ENCODE measurements at places on chromosomes 2 and 18.
A peak's percentile ranks its signal among the peaks of the same experiment; 100 is the strongest.

DNA sequence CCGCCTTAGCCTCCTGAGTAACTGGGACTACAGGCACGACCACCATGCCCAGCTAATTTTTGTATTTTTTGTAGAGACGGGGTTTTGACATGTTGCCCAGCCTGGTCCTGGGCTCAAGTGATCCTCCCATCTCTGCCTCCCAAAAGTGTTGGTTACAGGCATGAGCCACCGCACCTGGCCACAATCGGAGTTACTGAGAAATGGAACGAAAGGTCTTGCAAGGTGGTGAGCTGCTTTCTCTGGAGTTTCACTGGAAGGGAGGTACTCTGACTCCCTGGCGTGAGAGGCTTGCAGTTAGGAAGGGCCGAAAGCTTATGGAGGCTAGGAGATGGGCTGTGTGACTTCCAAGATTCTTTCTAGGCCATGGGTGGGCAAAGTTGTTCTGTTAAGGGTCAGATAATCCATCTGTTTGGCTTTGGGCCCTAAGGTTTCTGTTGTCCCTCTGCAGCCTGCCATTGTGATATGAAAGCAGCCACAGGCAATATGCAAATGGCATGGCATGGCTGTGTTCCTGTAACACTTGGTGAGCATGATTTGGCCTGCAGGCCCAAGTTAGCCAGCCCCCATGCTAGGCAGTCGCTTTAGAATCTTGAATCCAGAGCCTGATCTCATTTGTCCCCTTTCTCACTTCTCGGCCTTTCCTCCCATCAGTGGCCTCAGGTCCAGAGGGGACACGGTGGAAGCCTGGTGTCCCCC is 7.9 kb downstream of the EFHD1 start:
- DNase-seq, result no peak

DNA sequence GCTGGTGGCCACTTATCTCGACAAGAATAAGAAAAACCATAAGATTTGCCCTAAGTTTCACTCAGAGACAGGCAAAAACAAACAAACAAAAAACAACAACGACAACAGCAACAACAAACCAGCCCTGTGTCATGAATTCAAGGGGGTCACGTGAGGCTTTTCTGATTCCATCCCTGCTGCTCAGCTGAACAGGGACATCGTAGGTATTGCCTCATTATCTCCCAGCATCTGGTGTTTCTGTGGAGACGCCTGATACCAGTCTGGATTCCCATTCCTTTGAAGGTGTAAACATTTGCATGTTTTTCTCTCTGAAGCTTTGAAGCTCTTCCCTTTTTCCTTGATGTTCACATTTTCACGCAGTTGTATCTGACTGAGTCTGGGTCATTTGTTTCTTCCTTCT is 117.4 kb downstream of the KCNF1 start:
- DNase-seq, result no peak

- DNase-seq, result no peak
These were observed 872 bp downstream of the RDH14 start for GRCh38 chr2:18559531-18560030.

DNA sequence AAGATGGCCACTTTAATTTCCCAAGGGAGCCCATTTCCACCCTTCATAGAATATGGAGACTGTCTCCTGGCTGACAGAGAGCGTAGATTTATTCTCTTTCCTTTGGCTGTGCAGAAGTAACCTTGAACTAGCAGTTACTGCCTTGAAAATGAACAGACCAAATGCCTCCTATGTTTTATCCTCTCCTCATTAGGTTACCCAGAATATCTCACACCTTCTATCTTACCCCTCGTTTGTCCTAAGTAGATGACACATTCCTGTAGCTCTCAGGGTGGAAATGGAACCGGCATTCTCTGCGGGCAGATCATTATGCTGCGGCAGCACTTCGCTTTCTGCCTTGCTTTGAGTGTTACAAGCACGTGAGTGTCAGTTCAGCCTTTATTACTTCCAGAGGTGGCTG is 336.5 kb downstream of the DCDC2C start:
- no peak for DNase-seq

GRCh38 chr2:232385660-232386489 is 7.3 kb downstream of the ALPP start:
- peak; percentile 75 for DNase-seq

DNA sequence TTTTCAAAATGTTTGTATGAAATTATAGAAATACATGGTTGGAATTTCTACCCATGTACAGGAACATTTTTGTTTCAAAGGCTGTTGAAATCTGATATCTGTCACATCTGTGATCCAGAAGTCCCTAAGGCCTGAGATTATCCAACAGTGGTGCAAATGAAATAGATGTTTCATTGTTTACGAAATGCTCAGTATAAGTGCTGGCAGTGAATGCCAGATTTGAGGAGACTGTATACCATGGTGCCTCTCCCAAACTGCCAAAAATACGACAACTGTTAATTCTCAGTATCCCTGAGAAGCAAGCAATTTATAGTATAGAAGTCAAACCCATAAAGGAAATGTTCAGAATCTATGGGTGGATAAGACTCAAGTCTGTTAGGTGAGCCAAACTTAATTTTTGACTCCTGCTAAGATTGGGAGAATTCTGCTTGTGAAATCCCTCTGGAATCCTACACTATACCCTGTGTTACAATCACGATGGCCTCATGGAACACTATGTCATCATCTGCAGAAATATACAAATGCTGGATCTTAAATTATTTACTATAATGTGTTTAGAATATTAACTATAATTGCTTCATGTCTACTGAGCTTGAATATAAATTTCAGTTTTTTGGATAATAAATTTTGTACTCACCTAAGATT is 71.2 kb upstream of the DOCK10 start:
- no peak for DNase-seq

GRCh38 chr2:126972279-126972626 is 73.6 kb downstream of the TEX51 start:
- no peak for DNase-seq

DNA sequence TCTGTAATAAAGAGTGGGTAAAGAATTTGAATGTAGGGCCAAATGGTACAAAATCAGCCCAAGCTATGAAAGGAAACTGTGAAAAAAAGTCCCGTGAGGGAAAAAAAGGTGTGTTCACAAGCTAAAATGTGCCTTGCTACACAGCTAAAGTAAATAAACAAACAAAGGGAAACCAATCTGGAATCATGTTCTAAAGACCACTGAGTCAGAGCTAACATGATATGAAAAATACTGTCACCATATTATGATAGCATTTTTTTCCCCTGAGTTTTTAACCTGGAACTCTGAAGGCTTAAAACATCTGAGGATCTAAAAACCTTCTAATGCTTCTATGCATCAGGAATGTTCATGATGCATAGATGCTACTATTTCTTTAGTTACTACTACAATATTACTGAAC is 58.8 kb downstream of the SCN1A start:
- DNase-seq, result peak; percentile 23

DNA sequence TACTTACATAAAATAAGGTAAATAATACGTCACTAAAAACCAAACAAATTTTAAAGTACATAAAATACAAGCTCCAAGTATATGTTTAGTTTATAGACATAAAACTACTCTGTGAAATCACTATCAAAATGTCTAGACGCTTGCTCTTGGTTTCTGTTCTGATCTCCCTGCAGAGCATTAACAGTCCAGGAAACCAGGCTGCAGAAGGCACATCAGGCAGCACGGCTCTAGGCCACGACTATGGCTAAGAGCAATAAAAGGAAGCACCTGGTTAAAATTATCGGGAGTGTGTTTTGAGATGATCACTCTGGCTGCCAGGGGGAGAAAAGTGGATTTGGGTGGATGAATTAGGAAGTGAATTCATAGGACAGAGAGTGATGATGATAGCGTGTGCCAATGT is 196.0 kb upstream of the SPHKAP start:
- DNase-seq, result peak; percentile 3

DNA sequence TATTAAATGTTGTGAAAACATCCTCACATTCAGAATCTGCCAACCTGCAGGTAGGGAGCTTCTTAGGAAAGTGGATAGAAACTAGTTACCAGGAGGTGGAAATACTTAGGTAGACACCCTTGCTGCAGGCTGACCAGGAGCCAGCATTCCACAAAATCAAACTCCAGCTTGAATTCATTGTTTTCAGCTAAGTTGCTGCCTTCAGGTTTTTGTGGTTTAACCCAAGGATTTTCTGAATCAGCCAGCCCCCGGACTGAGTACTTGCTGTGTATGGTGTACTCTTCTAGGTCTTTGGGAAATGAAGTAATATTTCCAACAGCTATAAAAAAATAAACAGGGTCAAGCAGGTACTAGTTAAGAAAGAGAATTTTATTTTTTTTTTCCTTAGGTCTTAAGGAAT is 192.1 kb upstream of the CHST9 start:
- peak; percentile 27 for DNase-seq

- DNase-seq, result no peak
These were observed 2.7 kb upstream of the NMI start for GRCh38 chr2:151292141-151292540.

- peak; percentile 63 for DNase-seq
These were observed 70.6 kb upstream of the PSMD14 start for GRCh38 chr2:161237392-161238264.

- no peak for DNase-seq
These were observed 48.6 kb downstream of the ETAA1 start for GRCh38 chr2:67445652-67446268.

GRCh38 chr2:164438490-164439205 is 182.6 kb downstream of the GRB14 start:
- no peak for DNase-seq

GRCh38 chr2:160406591-160407392 is 86.8 kb downstream of the RBMS1 start:
- DNase-seq, result peak; percentile 78

- no peak for DNase-seq
These were observed 203.3 kb upstream of the SMAD2 start for GRCh38 chr18:48133671-48134251.

DNA sequence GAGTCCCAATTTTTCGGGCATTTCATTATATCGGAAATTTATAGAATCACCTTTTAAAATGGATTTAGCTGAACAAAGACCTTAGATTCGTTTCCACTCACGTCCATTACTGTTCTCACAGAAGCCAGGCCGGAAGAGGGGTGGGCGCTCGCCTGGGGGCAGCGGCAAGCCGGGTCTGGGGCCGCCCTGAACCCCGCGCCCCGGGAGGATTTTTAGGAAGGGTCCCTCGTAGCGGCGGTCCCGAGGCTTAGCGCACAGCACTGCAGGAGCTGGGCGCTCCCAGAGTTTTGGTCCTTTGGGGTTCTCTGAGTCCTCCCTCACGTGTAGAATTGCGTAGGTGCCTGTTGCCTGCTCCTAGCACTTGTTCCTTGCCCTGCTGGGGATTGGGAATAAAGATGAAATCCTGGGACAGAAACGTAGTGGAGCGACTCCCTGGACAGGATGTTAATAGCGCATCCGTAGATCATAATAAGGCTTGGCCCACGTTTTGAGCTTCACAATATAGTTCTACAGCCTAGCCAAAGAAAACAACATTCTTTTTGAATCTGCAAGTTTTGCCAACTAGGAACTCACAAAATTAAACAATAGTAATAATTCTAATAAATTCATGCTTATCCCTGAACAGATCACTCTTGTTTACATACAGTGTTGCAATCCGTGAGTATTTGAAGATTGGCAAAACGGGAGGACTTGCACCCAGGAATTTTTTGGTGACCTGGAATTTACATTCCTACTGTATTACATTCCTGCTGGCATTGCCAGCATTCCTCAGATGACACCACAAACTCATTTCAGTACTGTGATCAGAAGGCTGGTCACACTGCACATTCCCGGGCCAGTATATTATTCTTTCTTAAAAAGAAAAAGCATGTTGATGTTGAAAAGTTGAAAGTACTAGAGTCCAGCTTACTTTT is 875 bp downstream of the C18orf63 start:
- peak; percentile 69 for DNase-seq

- no peak for DNase-seq
These were observed 239.9 kb downstream of the ZNF516 start for GRCh38 chr18:76255070-76255683.

DNA sequence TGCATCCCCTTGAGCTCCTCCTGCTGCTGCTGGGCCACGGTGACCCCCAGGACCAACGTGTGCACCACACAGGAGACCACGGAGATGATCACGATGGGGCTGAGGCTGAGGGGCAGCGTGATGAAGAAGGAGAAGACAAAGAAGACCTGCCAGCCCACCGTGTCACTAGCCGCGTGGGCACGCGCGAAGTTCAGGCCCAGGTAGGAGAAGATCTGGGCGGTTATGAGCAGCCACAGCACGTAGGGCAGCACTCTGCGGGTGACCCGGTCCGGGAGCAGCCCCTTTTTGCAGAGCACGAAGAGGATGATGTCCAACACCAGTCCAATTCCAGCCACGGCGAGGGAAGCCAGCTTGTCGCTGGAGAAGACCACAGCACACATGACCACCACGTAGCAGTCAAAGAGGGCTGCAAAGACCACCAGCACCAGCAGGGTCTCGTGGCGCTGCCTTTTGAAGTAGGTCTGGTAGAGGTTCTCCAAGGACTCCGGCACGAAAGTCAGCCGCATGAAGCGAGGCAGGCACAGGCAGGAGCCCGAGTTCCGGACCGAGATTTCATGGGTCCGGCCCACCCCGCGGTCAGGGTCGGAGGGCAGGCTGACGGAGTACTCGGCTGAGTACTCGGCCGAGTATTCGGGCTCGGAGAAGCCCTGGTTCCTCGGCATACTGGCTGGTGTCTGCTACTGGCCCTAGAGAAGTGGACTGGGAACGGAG is 1.6 kb downstream of the ADCY3 start:
- DNase-seq, result no peak
